Mucosa of gallbladder (tissue), 1 donor: ENCODE measurements at places on chromosomes 5 and 9. TPM values are rescaled to one million over a fixed set of nuclear protein-coding genes. Genes with fewer than 3 reads are reported as not detected.

- DNase-seq = no peak
Measured at GRCh38 chr5:74686962-74687751, 2.1 kb downstream of the HEXB start.

GRCh38 chr5:143413958-143414669 is 10.6 kb upstream of the NR3C1 start:
- DNase-seq = no peak

DNA sequence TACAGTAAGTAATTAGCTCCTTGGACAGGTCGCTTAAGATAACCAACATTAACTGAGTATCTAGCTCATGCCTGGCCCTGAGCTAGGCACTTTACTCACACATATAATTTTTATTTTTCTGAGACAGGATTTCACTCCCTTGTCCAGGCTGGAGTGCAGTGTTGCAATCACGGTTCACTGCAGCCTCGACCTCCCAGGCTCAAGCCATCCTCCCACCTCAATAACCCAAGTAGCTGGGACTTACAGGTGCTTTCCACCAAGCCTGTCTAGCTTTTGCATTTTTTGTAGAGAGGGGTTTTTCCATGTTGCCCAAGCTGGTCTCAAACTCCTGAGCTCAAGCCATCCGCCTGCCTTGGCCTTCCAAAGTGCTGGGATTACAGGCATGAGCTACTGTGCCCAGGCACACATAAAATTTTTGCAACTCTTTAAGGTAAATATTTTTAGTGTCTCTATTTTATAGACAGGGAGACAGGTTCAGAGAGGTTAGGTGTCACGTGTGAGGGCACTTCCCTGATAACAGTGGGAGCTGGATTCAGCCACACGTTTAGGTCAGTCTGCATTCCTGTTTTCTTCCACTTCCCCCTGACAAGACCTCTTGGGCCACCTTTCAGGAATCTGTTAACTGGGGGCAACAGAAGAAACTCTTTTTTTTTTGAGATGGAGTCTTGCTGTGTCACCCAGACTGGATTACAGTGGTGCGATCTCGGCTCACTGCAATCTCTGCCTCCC is 18.2 kb downstream of the HBEGF start:
- DNase-seq = no peak

GRCh38 chr5:38598296-38598993 is 42.0 kb upstream of the LIFR start:
- no peak for DNase-seq

DNA sequence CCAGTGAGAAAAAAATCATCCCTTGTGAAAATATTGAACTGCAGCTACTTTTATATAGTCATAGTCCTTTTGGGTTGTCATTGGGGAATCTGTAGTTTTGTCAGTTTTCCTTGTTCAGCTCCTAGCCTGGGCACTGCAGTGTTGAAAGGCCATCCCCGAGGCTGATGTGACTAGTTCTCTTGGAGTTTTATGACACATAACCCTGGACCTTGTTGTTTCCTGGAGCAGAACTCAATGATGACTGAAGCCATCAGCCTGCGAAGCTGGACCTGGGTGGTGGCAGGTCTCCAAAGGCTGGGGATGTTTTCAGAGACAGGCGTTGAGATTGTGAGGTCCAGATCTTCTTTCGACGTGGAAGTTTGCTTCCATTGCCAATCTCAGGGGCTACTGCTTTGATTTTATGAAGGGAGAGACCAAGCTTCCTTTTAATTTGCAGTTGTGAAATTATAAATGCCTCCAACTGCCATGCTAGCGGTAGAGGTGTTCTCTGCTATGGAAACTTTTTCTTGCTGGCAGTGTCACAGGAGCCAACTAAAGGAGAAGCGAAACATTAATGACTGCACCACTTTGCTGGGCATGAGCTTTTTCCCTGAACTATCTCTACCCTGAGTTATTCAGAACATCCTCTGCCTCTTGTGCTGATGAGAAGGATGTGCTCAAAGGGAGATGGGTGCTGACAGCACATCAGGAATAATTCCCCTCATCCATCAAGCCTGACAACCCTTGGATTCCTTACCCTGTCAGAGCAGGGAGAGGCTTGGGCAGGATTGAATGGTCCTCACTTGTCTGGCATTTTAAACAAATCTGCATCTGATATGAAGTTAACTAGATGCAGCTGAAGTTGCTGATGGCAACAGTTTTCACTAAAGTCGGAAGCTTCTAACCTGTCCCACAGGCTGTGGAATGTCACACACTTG is 209.6 kb downstream of the MAST4 start:
- DNase-seq = no peak

The ZNF622 gene
- total RNA-seq = 30.9 TPM

The PDE8B gene
- total RNA-seq = 29.4 TPM

- no peak for DNase-seq
Measured at GRCh38 chr9:6667633-6668280, 22.2 kb upstream of the GLDC start.

DNA sequence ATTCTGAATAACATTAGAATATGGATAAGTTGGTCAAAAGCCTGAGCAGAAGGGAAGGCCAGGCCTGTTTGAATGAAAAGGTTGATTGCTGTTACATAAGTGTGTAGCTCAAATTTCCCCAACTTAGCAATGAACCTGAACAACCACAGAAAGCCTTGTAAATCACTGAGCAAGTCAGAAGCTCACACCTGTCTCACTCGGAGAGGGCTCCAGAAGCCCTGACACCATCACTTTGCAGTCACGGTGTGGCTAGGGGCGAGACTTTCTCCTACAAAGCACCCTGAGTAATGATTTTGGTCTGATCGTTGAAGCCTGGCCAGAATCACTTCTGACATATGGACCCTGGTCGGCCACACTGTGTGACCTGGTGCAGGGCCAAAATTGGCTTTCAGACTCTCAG is 62.0 kb downstream of the MTX3 start:
- DNase-seq = no peak

GRCh38 chr9:91758491-91758981 is 191.5 kb downstream of the ROR2 start:
- no peak for DNase-seq
